ENCODE measurements at places on chromosomes 11 and 22. TPM values are rescaled to one million over a fixed set of nuclear protein-coding genes. Genes with fewer than 3 reads are reported as not detected.

Gene OR6T1
- not detected for polyA plus RNA-seq

Gene MPZL3
- polyA plus RNA-seq, result 1.1 TPM

Gene SLC22A12
- polyA plus RNA-seq, result not detected

Gene OR52W1
- not detected for polyA plus RNA-seq

Gene EML3
- 9.7 TPM for polyA plus RNA-seq

Gene PLA2G3
- polyA plus RNA-seq, result not detected

Gene OR52A1
- polyA plus RNA-seq, result not detected

Gene BSCL2
- polyA plus RNA-seq, result 134 TPM

Gene ST14
- 13.4 TPM for polyA plus RNA-seq

- H3K36me3 ChIP-seq, result no peaks in the 10 kb centered on the region
- no peaks in the 10 kb centered on the region for H3K27me3 ChIP-seq
- no peaks in the 10 kb centered on the region for H3K4me1 ChIP-seq
- H3K4me3 ChIP-seq, result no peak overlapping the region
These were observed 6.8 kb upstream of the INSC start for GRCh38 chr11:15107730-15108515.

- no peak overlapping the region for H3K4me3 ChIP-seq
- DNase-seq, result no peak
- H3K27ac ChIP-seq, result no peak overlapping the region
- H3K4me1 ChIP-seq, result peaks cover 9% of the 10 kb centered on the region
- no peaks in the 10 kb centered on the region for H3K27me3 ChIP-seq
These were observed 29.2 kb downstream of the GUCY1A2 start for GRCh38 chr11:106989078-106989455.

- H3K36me3 ChIP-seq, result no peaks in the 10 kb centered on the region
- H3K4me3 ChIP-seq, result no peak overlapping the region
- DNase-seq, result no peak
These were observed 31.7 kb upstream of the ABCC8 start for GRCh38 chr11:17508306-17508705.

DNA sequence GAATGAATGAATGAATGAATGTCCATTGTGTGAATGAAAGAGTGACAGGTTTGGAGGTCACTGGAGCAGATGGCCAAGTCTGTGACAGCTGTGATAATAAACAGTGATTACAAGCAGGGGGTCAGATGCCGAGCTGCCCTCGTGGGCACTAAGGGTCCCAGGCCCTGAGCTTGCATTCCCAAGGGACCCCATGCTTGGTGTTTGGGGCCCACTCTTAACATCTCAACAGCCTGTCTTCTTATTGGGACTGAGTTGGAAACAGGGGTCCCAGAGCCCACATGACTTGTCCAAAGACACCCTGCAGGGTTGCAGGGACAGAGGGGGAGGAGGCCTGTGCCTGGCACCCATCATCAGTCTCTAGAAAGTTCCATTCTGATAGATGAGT lies 12.0 kb upstream of the ANO1 start:
- peaks cover 7% of the 10 kb centered on the region for H3K27me3 ChIP-seq
- H3K36me3 ChIP-seq, result no peaks in the 10 kb centered on the region
- no peak for DNase-seq
- H3K27ac ChIP-seq, result no peak overlapping the region
- no peaks in the 10 kb centered on the region for H3K4me1 ChIP-seq

- H3K27ac ChIP-seq, result no peak overlapping the region
- DNase-seq, result no peak
- no peaks in the 10 kb centered on the region for H3K4me1 ChIP-seq
- no peaks in the 10 kb centered on the region for H3K27me3 ChIP-seq
- H3K36me3 ChIP-seq, result no peaks in the 10 kb centered on the region
- H3K4me3 ChIP-seq, result no peak overlapping the region
These were observed 104.5 kb downstream of the PDE3B start for GRCh38 chr11:14748090-14748489.

GRCh38 chr22:44037519-44038375 lies 13.6 kb downstream of the PARVB start:
- H3K27ac ChIP-seq, result peak overlapping the region; percentile 28
- peaks cover 12% of the 10 kb centered on the region for H3K4me1 ChIP-seq
- no peaks in the 10 kb centered on the region for H3K36me3 ChIP-seq
- no peaks in the 10 kb centered on the region for H3K27me3 ChIP-seq
- DNase-seq, result peak; percentile 70

- no peak overlapping the region for H3K4me3 ChIP-seq
- H3K27me3 ChIP-seq, result no peaks in the 10 kb centered on the region
- H3K27ac ChIP-seq, result no peak overlapping the region
- peaks cover 14% of the 10 kb centered on the region for H3K36me3 ChIP-seq
- DNase-seq, result no peak
These were observed 7.3 kb downstream of the C22orf31 start for GRCh38 chr22:29054251-29054767.

- no peaks in the 10 kb centered on the region for H3K4me1 ChIP-seq
- H3K27me3 ChIP-seq, result no peaks in the 10 kb centered on the region
- H3K27ac ChIP-seq, result no peak overlapping the region
- H3K36me3 ChIP-seq, result no peaks in the 10 kb centered on the region
- peak; percentile 82 for DNase-seq
These were observed 69.4 kb upstream of the AMPD3 start for GRCh38 chr11:10385696-10386095.

GRCh38 chr11:73218830-73219215 lies 742 bp downstream of the P2RY2 start:
- peak overlapping the region; percentile 38 for H3K4me3 ChIP-seq
- H3K36me3 ChIP-seq, result no peaks in the 10 kb centered on the region
- no peak overlapping the region for H3K27ac ChIP-seq
- DNase-seq, result no peak
- peaks cover 12% of the 10 kb centered on the region for H3K4me1 ChIP-seq
- no peaks in the 10 kb centered on the region for H3K27me3 ChIP-seq

- H3K4me3 ChIP-seq, result no peak overlapping the region
- H3K27me3 ChIP-seq, result no peaks in the 10 kb centered on the region
- H3K4me1 ChIP-seq, result peaks cover 13% of the 10 kb centered on the region
- no peak for DNase-seq
- H3K27ac ChIP-seq, result no peak overlapping the region
These were observed 47.2 kb downstream of the DBX1 start for GRCh38 chr11:20113149-20113438.

GRCh38 chr11:61507962-61508861 lies at the start of gene LRRC10B:
TSS of gene LRRC10B (plus strand) at chr11:61508749. CDS start at chr11:61508999, 250 bp downstream.
- no peak within 1 kb of the TSS for H3K27ac ChIP-seq
- no peaks in the 10 kb centered on the region for H3K36me3 ChIP-seq
- H3K4me1 ChIP-seq, result peaks cover 8% of the 10 kb centered on the region
- peak within 1 kb of the TSS; percentile 18 for H3K4me3 ChIP-seq

- no peaks in the 10 kb centered on the region for H3K27me3 ChIP-seq
- H3K36me3 ChIP-seq, result no peaks in the 10 kb centered on the region
- H3K4me3 ChIP-seq, result no peak overlapping the region
- DNase-seq, result no peak
These were observed 11.2 kb upstream of the CHST1 start for GRCh38 chr11:45676522-45677095.

Measured in adrenal gland (tissue), 19 donors.